ENCODE measurements at places on chromosomes 16 and 17.

GRCh38 chr16:87608400-87608985 lies 6.2 kb downstream of the JPH3 start:
- peak; percentile 61 for DNase-seq

DNA sequence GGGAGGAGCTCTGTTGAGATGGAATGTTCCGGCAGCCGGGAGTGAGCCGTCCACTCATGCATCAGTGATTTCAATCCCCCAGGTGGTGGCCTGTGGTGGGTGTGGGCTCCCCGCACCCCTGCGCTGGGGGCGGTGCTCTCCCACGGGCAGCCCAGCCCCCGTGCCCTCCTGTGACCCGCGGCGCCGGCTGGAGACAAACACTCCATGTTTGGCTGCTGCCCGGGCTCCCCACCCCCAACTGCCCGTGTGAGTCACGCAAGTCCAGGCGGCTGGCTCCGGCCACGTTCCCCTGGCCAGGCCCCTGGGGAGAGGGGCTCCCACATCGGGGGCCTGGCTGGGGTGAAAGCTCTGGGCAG lies 29.4 kb downstream of the CACNA1H start:
- DNase-seq = no peak

DNA sequence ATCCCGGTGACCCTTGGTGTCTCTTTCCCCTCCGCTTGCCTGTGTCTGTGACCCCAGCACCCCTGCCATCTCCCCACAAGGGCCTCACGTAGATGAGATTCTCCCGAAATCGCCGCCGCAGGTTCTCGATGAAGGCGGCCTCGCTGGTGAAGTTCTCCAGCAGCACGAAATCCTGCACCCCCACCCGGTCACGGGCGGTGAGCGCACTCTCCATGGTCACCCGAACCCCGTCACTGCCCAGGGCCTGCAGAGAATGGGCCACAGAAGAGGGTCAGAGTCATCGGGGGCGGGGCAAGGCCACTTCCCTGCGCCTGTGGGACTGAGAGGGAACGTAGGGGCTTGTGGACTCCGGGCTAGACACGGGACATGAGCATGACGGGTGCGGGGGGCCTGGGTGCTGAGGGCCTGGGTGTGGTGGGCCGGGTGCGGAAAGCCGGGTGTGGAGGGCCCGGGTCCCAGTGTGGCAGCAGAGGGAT lies 8.4 kb downstream of the MYO1C start:
- DNase-seq = no peak

- DNase-seq = no peak
Observed at GRCh38 chr17:27600471-27600870, 30.5 kb upstream of the LGALS9 start.

- DNase-seq = no peak
Observed at GRCh38 chr16:77863250-77863649, 74.9 kb downstream of the VAT1L start.

DNA sequence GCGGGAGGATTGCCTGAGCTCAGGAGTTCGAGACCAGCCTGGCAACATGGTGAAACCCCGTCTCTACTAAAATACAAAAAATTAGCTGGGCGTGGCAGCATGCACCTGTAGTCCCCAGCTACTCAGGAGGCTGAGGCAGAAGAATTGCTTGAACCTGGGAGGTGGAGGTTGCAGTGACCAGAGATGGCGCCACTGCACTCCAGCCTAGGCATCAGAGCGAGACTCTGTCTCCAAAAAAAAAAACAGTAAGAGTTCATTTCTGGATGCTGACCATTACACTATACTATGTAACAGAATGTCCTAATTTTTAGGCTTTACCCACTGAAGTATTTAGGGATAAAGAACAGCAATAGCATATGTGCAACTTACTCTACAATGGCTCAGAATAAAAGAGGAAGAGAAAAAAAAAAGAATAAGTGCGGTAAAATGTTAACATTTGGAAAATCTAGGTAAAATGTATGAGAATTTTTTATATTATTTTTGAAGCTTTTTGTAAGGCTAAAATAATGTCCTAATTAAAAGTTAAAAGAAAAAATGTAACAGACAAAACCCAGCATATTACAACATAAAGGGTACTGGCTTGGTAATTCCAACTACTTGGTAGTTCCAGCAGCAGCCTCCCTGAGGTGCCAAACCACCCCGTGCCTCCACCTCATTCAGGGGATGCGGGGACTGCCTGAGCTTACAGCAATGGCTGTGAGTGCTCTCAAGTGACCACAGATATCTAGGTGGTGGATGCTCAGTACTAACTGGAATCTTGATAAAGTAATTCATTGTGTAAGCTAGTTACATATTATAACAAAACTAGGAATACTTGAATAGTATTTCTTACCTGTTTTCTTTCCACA lies 10.9 kb downstream of the COPS3 start:
- DNase-seq = no peak

- DNase-seq = no peak
Observed at GRCh38 chr16:4160658-4161430, 44.6 kb upstream of the ADCY9 start.

- DNase-seq = no peak
Observed at GRCh38 chr17:62725791-62726249, 82.3 kb downstream of the MARCHF10 start.

- DNase-seq = no peak
Observed at GRCh38 chr17:50621574-50622031, 13.1 kb upstream of the ABCC3 start.

DNA sequence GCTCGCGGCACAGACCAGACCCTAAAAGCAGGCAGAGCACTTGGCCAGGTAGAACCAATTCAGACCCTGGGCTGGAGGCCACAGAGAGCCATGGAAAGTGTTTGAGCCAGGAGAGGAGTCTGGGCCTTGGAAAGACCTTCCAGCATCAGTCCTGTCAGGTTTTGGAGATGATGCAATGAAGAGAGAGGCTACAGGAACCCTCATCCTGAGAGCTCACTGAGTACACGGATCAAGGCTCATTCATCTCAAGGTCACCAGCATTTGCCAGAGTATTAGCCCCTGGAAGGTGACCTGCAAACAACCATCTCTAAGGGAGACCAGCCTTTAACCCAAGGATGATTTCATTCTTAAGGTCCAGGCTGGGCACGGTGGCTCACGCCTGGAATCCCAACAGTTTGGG lies 27.8 kb downstream of the TLE7 start:
- no peak for DNase-seq

DNA sequence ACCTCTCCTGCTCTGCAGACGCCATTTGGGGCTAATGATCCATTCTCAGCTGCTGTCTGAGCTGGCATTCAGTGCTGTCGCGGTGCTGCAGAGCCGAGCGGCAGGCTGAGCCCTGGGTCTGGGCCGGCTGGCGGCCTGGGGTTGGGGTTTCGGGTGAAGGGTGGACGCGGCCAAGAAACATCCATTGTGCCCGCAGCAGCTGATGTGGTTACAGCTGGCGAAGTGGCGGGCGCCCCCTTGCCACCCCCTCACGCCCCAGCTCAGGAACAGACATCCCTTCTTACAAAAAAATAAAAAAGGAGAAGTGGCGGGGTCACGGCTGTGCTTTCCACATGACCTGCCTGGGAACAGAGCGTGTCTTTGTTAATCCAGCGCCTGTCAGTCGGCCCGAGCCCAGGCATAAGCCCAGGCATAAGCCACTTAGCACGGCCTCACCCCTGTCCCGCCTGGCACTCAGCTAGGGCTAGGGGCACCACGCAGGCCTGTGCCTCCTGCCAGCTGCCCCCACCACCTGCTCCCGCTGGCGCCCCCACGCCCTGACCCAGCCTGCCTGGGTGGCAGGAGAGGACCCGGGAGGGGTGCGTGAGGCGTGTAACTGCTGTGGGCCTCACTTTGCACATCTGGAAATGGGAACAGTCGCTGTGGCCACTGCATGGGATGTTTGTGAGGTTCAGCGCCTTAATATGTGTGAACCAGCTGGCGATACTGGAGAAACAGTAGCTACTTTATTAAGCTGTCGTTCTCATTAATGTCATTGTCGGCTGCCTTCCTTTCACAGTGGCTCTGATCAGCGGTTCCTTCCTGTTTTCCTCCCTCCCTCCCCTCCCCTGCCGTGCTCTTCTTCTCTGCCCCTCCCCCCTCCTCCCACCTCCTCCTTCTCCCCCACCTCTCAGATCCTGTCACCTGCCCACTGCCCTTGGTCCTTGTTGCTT lies 197.7 kb upstream of the CIBAR2 start:
- no peak for DNase-seq

DNA sequence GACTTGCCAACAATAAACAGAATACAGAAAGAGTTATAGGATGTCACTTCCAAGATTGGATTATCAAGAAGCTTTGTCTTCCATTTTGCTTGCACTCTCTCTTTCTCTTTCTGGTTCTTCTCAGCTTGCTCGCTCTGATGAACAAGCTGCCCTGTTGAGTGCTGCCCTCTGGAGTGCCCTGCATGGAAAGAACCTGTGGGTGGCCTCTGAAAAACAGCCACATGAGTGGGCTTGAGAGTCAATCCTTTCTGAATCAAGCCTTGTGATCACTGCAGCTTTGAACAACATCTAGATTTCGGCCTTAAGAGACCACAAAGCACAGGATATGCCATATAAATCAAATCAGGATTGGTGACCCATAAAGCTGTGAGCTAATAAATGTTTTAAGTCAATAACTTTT lies 185.1 kb downstream of the KIF2B start:
- no peak for DNase-seq

DNA sequence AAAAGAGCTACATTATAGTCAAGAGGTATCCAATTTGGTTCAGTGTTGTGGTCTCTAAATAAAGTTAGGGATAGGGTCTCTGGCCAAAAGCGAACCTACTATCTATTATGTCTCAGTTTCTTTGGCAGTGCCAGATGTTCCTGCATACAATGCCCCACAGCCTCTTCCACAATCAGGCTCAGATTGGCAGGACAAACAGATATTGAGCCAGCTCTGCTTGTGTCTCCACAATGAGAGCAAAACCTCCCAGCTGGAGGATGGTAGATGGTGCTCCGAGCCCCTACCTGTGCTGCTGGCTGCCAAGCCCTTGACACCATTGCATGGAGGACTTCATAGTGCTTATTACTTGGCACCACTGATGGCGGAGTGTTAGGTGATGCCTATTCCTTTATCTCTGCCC lies 19.7 kb downstream of the PHAF1 start:
- no peak for DNase-seq

- DNase-seq = no peak
Observed at GRCh38 chr17:82350182-82351030, 8.6 kb upstream of the TEX19 start.

DNA sequence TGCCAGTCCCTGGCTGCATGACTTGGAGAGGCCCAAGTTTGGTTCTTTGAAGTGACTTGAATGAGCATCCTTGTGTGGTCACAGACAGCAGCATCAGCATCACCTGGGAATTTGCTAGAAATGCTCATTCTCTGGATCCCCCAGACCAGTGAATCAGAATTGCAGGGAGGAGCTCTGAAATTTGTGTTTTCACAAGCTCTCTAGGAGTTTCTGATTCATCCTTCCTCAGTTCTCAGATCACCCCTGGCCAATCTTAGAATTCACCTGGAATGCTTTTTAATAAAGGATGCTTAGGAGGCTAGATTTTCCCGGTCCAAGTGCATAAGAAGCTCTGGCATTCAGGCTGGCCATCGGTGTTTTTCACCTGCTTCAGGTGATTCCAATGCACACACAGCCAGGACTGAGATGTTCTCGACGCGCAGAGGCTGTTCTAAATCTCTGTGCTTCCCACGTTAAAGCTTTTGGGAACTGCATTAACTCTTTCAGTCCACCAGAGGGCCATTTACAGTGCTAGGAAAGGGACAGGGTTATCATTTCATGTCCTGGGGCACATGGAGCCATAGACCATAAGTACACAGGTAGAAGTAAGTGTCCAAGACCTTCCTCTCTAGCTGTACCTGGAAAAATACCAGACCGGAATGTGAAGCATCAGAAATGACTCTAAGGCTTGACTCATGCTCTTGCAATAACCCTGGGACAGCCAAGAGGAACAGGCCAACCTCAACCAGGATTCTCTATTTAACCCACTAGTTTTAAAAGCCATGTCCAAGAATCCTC lies 85.7 kb upstream of the XYLT1 start:
- no peak for DNase-seq

- peak; percentile 73 for DNase-seq
Observed at GRCh38 chr17:42183741-42184711, 1.2 kb downstream of the HCRT start.

DNA sequence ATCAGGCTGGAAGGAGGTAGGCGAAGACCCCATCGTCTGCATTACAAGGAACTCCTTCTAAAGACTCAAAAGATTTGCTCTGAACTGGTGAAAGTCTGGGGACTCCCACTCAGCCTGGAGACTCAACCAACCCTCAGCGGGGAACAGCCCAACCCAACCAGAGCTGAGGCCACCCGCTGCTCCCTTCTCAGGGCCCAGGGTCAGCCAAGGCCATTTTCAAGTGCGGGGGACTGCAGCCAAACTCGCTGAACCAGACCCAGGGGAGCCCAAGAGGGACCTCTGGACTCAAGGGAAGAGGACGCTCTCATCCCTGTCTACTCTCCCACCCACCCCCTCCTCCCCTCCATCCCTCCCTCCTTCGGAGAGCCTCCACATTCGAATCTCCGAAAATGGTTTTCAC lies 24.1 kb downstream of the XYLT1 start:
- DNase-seq = no peak

DNA sequence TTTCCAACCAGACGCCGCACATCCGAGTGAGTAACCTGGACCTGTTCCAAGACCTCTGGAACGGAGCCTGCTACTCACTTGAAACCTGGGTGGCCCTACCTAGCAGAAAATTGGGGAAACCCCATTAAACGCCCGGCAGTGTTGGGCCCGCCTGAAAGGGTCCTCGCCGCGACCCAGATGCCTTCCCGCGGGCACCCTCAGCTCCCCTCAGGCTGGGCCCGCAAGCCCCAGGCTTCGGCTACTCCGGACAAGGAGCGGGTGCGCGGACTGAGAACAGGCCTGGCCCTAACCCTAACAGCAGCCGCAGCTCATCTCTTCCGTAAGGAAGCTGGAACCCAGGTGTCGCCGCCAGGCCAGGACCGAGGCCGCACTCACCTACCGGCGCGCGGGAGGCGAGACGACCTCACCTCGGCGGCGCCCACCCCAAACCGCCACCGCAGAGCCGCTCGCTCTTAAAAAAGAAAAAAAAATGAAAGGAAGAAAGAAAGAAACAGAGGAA lies 344 bp downstream of the PSME3IP1 start:
- no peak for DNase-seq

DNA sequence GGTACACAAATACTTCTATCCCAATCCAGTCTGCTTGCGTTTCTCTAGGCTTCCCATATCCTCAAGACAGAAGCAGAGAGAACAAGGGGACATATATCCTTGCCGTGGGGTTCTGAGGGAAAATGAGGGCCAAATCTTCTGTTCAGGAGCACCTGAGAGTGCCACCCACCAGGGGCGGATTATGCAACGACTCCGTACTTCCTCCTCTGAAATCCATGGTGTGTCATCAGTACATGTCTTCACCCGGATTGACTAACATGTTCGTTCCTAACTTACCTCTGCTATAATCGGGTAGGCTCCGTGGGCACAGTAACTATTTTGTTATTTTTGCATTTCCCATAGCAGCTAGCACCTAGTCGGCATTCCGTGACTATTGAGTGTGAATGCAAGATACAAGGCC lies 7.8 kb upstream of the ZNF200 start:
- no peak for DNase-seq

GRCh38 chr17:58365185-58365979 lies 13.4 kb upstream of the SUPT4H1 start:
- no peak for DNase-seq
